Activated CD4-positive, alpha-beta T cell treated with anti-CD3 and anti-CD28 coated beads, Interleukin-2, amount 50 U/mL, for 16 hours (primary cell): ENCODE measurements at places on chromosomes 3 and 15.

- DNase-seq = no peak
These were observed 252.0 kb downstream of the UBE2E2 start for GRCh38 chr3:23455084-23455483.

- no peak for DNase-seq
These were observed 277.8 kb downstream of the CD47 start for GRCh38 chr3:107813026-107813425.

GRCh38 chr3:45677033-45677446 lies 12.2 kb upstream of the SACM1L start:
- DNase-seq = peak; percentile 54

DNA sequence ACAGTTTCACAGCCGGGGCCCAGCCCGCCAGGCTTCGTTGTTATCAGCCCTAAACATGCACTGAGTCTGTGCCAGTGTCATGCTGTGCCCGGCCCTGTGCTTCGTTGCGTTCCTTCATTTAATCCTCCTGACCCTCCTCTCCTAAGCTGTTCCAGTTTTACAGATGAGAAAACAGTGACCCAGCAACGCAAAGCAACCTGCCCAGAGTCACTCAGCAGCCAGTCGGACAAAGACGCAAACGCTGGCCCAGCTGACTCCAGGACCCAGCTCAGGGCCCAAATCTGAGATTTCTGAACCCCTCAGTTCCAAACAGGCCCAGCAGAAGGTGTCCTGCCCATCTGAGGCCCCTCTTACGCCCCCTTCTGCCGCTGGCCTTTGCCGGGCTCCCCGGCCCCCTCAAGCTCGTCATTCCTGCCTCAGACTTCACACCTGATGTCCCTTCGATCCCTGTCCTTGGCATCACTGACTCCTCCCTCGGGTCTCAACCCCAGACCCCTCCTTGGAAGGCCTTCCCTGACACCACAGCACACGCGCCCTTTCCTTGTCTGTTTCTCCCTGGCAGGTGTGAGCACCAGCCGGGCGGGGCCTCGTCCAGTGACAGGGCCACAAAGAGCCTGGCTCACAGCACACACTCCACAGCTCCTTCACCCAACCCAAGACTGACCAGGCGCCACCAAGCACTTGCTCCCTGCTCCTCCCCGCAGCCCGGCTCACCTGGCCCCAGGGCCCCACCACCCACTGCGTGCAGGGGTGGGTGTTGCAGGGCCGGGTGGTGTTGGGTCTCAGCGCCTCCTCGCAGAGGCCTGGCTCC lies 48.1 kb downstream of the ADAMTS7 start:
- no peak for DNase-seq

GRCh38 chr3:113844622-113845222 lies 6.1 kb downstream of the GRAMD1C start:
- DNase-seq = peak; percentile 37
